Left forelimb (tissue), 1 donor: ENCODE measurements at places on chromosomes 3 and 15.

DNA sequence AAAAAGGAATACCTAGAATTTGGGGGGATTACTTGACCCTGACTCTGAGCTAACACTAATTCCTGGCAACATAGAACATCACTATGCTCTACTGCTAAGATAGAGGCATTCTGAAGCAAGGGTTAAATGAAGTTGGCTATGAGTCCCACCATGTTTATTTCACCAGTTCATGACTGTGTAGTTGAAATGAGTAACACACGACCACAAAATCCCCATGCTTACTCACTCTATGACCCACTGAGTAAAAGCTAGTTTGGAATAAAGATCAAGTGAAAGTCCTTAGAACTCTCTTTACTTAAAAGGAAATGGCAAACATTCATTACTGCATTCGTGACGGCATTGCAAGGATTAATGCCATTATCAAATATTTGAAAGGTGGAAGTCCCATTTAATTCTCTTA, 47.4 kb downstream of the MRPL46 start:
- no peak for DNase-seq

- DNase-seq, result no peak
These were observed 869.8 kb upstream of the CFAP20DC start for GRCh38 chr3:59919586-59919985.

DNA sequence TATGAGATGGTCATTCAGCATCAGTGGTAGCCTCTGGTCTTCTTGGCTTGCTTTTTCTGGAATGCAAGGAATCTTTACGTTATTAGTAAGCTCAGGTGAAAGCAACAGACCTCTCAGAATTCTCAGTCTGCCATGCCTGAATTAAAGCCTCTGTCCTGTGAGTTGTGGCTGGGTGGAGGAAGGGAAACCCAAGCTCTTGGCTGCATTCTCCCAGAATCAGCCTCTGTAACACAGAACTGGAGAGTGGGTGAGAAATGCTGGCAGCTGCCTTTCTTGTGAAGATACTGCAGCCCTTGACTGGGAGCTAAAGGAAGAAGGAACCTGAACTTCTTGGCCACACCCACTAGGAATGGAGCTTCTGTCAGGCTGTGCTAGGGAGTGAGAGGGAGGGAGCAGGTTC, 505.8 kb downstream of the EPHA3 start:
- DNase-seq, result no peak

DNA sequence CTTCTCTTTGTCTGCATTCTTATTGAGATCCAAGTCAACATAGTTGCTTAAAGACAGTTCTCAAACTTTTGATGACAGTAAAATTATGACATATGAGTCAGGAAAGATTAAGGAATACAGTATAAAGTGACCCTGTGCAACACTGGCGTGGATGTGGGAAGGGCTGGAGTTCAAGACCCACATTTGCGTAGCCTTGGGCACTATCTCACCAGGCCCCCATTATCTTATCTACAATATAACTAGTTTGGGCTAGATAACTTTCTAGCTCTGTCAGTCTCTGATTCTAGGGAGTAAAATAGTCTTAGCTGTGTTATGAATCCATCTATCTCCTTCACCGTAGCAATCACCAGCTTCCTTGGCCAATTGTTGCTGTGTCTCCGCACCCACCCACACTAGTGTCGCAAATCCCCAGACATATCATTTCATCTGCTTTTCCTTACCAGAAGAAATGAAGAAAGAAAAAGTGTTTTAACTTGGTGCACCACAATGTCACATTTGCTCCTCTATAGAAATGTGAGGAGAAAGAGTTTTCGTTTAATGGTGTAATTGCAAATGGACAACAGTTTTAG, 14.9 kb upstream of the TM4SF4 start:
- DNase-seq, result no peak

DNA sequence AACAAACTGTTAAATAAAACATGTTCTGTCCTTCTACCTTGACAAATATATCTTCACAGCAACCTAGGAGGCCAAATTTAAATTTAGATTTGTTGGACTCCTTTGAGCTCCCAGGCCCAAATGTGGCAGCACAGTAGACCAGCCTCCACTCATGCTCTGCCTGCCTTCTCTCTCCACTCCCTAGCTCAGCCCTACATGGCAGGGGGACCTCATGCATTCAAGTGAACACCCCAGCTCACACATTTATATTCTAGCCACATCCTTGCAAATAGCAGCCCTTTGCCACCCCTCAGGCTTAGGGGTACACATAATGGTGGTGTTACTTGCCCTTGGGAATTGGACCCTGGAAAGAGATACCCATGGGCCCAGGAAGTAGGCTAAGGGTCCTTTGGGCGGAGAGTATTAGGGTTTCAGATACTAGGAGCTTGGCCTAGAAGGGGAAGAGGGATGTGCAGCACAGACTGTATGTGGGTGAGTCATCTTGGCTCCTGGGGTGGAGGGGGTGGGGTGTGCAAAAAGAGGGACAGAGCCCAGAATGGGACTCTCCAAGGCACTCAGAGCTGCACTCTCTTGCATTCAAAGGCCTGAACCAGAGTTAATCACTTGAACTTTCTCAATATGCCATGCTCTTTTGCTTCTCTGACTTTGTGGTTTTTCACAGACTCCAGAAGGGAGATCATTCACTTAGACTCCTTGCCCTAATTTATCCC, 268.4 kb upstream of the ROPN1 start:
- no peak for DNase-seq
